ENCODE measurements at places on chromosomes 7 and 10. TPM values are rescaled to one million over a fixed set of nuclear protein-coding genes. Genes with fewer than 3 reads are reported as not detected.

DNA sequence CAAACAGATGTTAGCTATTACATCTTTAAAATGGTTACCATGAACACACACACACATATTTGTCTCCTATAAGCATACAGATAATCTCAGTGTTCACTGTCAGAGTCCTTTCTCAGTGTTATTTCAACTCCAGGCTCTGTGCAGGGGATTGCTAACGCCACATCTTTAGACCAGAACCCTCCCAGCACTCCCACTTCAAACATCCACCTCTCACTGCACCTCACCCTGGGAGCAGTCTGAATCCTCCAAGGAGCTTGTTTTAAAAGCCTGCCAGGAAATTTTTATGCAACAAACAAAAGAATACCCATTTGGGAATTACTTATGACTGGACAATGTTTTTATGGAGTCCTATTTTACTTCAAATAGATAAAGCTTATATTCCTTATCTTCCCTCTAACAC, 107.4 kb downstream of the PARD3 start:
- no peak for DNase-seq

DNA sequence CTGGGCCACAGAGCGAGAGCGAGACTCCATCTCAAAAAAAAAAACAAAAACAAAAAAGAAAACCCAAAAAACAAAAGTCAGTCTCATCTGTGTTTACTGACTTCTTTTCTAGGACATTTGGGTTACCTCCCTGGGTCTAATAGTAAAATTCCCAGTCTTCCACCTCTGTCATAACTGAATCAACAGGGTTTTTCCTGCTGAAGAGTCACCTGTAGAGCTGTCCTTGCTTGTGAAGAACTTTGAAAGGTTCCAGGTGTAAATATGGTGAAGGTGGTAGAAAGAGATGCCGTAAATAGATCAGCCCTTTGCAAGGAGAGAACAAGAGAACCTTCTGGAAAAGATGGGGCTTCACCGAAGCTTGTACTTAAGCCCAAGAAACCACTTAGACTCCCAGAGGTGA, 112.7 kb upstream of the BTBD16 start:
- no peak for DNase-seq

GRCh38 chr7:151875942-151876898, 695 bp downstream of the PRKAG2 start:
- DNase-seq: peak; percentile 56

MMD2 gene
- total RNA-seq: not detected

Measured in Calu3 (cell line).